ENCODE measurements at places on chromosomes 3 and 15.

DNA sequence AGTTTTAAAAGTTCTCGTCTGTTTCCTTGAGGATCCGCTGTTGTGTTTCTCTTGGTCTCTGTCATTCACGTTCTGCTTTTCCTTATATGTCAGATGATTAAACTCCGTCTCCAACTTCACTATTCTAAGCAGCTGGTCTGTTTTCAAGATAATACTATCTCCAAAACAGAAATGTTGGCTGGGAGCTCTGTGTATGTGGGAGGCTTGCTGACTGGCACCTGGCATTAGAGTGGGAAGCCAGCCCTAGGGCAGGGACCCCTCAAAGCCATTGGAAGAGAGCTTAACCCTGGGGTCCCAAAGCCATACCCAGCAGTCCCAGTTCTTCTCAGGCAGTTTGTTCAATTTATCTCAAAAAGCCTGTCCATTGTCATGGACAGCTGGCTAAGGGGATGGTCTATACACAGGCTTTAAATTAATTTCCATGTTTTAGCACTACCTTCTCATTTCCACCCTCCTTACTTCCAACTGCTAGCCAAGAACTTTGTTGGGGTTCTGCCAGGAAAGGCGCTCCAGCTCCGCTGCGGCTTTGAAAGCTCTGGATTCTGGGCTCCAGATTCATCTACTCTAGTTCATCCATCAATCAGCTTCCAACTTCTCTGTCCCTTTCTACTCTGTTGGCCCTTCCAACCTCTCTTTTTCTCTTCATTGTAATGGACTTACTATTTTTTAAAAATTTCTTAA, 9.2 kb downstream of the BTBD1 start:
- no peak for DNase-seq

GRCh38 chr3:143973259-143974021, 1.8 kb downstream of the DIPK2A start:
- DNase-seq, result peak; percentile 67

- no peak for DNase-seq
These were observed 87.8 kb downstream of the NCEH1 start for GRCh38 chr3:172622916-172623700.

GRCh38 chr15:67784090-67784781, 41.1 kb upstream of the SKOR1 start:
- no peak for DNase-seq

GRCh38 chr3:74787011-74787410, 172.6 kb upstream of the CNTN3 start:
- no peak for DNase-seq

- no peak for DNase-seq
These were observed 8.0 kb upstream of the KNG1 start for GRCh38 chr3:186708983-186709679.

DNA sequence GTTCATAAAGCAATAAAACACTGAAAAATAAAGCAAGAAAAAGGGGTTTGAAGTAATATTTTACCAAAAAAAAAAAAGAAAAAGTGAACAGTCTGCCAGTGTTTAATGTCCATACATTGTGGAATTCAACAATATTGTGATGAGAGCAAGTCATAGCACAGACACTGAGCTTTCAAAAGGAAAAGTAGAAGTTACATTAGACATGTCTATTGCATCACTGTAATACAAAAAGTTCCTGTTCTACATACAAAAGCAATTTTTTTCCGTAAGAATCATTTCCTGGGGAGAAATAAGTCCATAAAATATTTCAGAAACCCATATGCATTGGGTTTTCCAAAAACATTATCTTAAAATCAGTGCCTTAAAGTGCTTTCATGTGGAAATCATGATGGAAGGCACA, 11.8 kb upstream of the HDC start:
- DNase-seq, result no peak

- DNase-seq, result no peak
These were observed 976.0 kb downstream of the GBE1 start for GRCh38 chr3:80785475-80785874.

- no peak for DNase-seq
These were observed 37.1 kb downstream of the IL17RD start for GRCh38 chr3:57127891-57128518.

- no peak for DNase-seq
These were observed 42.3 kb downstream of the KCNH8 start for GRCh38 chr3:19190602-19191001.

- no peak for DNase-seq
These were observed 125.3 kb downstream of the BDH1 start for GRCh38 chr3:197430502-197430901.

- DNase-seq, result no peak
These were observed 357.4 kb upstream of the ATP11B start for GRCh38 chr3:182435860-182436259.

- DNase-seq, result no peak
These were observed 878.8 kb downstream of the NAALADL2 start for GRCh38 chr3:175737646-175738572.

DNA sequence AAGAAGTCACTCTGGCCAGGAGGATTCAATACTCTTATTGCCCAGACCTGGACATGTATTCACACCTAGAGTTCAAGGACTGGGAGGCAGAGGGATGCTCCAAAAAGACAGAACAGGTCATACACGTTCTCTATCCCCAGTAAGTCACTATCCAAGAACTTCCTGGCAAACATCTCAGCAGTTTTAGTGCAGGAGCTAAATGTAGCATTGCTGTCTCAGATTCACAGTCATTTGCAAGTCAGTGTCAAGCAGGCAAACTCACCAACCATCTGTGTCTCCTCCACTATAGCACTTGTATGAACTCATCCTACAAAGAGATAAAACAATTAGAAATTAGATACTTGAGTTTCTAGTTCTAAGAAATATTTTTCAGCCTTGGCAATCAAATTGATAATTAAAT, 38.4 kb downstream of the ABHD17C start:
- DNase-seq, result no peak

DNA sequence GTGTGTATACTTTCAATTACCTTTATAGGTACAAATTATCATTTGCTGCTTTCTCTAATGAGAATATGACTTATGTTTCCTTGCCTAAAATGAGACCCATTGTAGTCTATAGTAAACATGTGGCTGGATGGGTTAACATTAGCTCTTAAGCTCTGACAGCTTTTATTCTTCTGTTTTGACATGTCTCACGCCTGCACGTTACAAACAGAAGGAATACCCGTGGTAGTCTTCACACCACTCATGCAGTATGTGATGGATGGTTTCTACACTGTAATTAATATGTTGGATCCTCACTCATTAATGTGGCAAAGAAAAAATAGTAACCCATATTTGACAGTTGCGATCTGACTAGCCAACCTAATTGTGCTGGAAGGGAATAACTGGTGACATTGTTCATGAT, 133.4 kb upstream of the MITF start:
- no peak for DNase-seq

- DNase-seq, result no peak
These were observed 55.0 kb upstream of the FOXB1 start for GRCh38 chr15:59948924-59949613.

GRCh38 chr15:68631601-68632051, 52.8 kb downstream of the CORO2B start:
- no peak for DNase-seq

DNA sequence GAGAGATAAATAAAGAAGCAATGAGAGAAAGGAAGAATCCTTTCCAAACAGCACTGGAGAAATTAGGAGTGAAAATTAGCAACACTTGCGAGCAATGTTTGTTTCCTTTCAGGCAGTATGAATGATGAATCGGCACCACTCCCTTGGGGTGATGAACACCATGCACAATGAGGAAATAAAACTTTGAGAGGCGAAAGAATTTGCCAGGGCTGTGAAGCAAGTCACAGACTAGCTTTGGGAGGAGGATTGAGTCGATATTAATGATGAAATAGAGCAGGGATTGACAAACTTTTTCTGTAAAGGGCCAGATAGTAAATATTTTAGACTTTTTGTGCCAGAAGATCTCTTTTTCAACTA, 237.7 kb downstream of the AGBL1 start:
- DNase-seq, result no peak

DNA sequence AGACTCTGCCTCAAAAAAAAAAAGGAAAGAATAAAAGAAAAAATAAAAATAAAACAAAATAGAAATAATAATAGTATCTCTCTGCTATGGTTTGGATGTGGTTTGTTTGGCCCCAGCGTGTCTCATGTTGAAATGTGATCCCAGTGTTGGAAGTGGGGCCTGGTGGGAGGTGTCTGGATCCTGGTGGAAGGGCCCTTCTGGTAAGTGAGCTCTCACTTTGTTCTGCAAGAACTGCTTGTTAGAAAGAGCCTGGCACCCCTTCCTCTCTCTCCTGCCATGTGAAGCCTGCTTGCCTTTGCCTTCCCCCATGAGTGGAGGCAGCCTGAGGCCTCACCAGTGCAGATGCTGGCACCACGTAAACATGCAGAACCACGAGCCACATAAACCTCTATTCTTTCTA, 26.3 kb downstream of the TMEM44 start:
- DNase-seq, result no peak

DNA sequence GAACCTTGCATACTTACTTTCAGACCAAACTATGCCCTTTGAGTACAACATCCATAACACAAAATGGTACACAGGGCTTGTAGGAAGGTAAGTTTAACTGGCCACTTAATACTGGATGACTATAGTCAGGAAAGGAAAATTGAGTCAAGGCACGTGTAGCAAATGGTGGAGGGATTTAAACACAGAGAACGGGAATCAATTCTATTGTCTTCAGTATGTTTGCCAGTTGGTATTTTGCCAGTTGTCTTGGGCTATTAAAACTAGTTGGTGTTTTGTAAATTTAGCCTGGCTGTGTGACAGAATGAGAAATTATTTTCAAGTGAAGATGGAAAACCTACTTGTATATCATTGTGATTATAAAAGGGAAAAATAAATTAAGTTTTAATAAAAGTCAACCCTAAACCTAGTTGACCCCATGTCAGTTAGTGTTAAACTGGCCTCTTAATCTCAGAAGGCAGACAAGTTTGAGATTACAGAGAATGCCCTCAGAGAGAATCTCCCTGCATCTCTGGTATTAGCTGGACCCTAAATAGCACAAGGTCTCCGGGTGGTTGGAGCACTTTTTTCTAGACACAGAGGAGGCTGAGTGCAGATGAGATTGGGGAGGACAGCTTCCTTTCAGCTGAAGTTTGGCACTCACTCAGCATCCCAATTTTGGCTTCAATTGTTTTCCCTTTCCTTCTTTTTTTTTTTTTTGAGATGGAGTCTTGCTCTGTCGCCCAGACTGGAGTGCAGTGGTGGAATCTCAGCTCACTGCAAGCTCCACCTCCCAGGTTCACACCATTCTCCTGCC, 91.2 kb downstream of the MB21D2 start:
- DNase-seq, result no peak

DNA sequence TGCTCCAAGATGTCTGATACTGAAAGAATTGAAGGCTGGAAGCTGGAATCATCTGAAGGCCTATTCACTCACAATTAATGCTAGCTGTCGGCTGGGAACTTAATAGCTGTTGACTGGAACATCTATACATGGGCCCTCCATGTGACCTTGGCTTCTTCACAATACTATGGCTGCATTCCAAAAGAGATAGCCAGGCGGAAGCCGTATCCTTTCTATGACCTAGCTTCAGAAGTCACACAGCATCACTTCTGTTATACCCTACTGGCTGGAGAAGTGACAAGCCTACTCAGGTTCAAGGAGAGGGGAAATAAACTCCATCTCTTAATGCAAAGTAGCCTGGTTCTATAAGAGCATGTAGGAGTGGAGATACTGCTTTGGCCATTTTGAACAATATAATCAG, 50.9 kb upstream of the SPRED1 start:
- DNase-seq, result no peak

GRCh38 chr3:194930377-194931204, 244.9 kb downstream of the FAM43A start:
- DNase-seq, result no peak

- no peak for DNase-seq
These were observed 157.6 kb downstream of the UACA start for GRCh38 chr15:70605606-70606410.

DNA sequence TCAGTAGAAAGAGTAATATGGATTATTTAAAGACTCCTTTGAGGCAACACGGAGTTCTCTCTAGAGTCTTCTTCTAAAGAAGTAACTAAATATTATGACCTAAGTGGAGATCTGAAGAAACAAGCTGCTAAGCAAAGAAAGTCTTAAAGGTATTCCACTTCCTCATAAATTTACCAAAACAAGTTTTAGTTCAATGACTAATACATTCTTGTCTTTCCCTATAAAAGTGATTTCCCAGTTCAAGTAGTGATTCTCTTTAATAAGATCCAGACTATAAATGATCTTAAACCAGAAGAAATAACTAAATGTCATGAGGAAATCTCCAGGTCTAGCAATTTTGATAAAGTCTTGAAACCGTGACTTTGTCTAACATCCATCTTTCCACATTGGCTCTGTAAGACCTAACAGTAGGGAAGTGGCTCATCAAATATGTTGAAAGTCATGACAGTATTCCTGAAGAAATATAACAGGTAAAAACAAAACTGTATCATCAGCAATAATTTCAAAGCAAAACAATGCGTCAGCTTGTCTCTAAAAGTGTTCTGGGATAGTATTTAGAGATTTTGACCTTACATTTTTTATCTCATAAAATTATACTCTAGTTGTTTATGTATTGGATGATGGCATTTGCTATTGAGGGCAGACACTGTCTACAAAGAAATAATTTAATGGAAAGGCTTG, 51.8 kb upstream of the NEDD4 start:
- DNase-seq, result no peak

GRCh38 chr3:2896308-2896939, 213.8 kb downstream of the IL5RA start:
- DNase-seq, result no peak

DNA sequence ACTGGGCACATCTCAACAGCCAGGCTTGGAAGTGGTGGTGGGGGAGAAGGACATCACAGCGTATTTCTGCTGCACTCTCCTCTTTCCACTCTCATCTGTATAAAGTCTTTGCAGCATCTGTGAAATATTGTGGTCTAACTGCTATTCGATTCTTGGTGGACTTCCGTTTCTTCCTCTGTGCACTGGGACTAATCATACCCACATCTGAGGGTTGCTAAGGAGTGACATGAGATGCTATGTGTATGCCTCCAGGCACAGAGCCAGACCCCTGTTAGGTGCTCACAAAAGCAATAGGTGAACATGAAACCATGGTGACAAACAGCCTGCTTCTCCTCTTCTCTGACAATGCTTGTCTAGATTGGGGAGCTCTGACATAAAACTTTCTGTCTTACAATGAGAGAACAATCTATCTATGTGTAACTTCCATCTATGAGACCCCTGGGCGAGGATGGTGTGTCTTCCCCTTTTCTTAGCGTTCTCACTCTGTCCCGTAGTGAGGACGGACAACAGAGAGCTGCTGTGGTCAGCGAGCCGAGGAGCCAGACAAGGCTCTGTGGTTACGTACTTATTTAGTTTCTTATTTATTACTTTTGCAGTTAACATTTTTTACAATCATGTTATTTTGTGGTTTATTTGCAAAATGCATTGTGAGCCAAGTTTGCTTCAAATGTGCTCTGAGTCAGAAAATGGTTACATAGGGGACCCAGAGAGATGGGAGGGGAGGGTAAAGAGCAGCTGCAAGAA, 196.7 kb upstream of the TPRG1 start:
- no peak for DNase-seq

- DNase-seq, result no peak
These were observed 18.2 kb upstream of the KIF23 start for GRCh38 chr15:69395991-69396390.

GRCh38 chr15:78224023-78224411, 10.3 kb downstream of the ACSBG1 start:
- DNase-seq, result no peak

Measured in stimulated activated naive CD4-positive, alpha-beta T cell (primary cell).